ENCODE measurements at places on chromosomes 1 and 21.

- DNase-seq, result no peak
Measured at GRCh38 chr1:41713141-41713540, 205.6 kb downstream of the HIVEP3 start.

- DNase-seq, result no peak
Measured at GRCh38 chr1:61028136-61028535, 54.2 kb upstream of the NFIA start.

GRCh38 chr1:65694126-65694525 lies 98.6 kb upstream of the PDE4B start:
- DNase-seq, result no peak

GRCh38 chr21:45256021-45256911 lies 31.4 kb downstream of the POFUT2 start:
- DNase-seq, result no peak
